ENCODE measurements at places on chromosomes 6 and 20.
A peak's percentile ranks its signal among the peaks of the same experiment; 100 is the strongest.

DNA sequence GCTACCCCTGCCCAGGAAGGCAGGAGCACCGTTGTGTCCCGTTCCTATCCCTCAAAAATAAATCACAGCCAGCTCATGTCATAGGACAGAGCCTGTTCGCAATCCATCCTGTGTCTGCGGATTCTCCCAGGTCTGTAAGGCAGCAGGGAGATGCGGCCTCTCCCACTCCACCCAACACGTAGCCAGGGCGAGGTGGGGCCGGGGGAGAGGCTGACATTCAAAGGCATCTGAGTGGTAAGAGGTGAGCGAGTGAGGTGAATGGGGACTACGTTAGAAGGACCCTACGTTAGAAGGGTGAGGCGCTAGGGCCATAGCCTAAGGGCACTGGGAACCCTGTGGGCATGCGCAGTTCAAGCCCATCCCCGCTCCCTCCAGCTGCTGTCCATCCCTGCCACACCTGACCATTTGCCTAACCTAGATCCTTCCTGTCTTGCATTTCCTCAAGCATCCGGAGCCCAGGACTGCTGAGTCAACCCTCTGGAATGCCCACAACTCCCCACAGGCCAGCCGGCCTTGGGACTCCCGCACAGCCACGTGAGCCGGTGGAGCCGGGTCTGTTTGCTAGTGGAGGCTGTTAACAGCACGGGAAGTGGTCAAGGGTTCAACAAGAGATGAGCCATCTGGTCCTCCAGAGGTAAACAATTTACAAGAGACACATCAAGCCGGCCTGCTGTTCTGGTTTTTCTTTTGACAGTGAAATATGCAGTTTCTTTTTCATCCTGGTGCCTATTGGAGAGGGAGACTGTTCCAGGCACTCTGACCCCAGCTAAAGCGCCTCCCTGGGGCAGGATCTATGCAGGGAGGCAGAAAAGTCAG is 45.9 kb downstream of the RIPOR3 start:
- DNase-seq = no peak

GRCh38 chr6:131982740-131983259 is 31.6 kb upstream of the CCN2 start:
- DNase-seq = no peak

- peak; percentile 63 for DNase-seq
These were observed 39.2 kb upstream of the TLDC2 start for GRCh38 chr20:36836591-36837269.

DNA sequence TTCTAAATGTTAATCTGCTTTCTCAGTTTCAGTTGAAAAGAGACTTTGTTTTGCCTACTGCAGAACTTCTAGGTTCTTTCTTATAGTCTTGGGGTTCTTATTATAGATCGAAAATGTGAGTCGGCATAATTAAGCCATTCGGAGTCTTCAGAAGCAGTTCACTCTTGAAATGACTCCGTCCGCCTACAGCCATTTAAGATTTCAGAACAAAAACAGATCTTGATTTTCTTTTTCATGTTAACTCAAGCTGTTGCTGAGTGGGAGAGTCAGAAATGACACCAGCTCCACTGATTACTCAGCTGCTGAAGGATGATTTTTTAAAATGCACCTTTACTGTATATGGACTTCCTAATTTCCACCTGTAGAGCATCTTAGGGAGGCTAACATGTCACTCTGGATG is 15.9 kb downstream of the PRDM1 start:
- DNase-seq = no peak

DNA sequence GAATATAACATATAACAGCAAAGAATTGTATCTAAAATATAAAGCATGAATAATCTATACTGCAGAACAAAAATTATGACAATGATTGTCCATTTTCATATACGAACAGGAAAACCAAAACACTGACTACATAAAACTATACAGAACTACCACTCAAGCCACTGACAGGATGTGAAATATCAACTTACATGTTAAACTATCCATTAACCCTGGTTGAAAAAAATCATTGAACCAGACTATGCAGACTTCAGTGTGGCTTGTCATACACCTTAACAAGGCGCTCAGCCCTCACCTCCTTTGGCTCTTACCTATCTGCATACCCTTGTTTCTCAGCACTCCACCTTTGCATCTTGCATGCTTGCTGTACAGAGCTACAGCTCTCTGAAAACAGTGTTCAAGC is 34.9 kb downstream of the ASCC3 start:
- DNase-seq = no peak

DNA sequence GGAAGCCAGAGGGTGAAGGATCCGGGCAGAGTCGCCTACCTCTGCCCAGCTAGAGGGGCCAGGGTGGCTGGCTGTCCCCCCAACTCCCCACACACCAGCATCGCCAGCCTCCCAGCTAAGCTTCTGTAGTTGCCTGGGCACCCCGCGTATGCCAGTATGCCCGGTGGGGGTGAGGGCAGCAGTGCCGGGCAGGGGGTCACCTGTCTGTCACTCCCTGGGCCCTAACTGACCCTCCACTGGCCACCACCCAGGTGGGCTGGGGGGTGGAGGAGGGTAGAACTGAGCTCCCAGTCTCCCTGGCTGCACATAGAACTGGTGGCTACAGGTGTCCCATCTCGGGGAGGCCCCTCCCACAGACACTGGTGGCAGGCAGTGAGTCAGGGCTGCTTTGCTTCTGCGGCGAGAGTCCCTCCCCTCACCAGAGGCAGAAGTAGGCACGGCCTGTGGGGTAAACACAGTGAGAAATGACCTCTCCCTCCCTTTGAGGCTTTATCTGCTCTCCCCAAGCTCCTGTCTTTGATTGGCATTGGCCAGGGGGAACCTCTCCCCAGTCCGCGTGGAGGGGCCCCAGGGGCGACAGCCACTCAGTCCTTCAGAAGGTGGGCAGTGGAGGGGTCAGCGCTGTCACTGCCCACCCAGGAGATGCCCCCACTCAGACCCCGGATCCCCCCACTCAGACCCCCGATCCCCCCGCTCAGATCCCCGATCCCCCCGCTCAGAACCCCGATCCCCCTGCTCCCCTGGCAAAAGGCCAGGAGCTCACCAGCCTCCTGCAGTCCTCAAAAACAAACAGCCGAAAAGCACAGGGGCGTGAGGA is 2.5 kb downstream of the NTSR1 start:
- DNase-seq = peak; percentile 58

DNA sequence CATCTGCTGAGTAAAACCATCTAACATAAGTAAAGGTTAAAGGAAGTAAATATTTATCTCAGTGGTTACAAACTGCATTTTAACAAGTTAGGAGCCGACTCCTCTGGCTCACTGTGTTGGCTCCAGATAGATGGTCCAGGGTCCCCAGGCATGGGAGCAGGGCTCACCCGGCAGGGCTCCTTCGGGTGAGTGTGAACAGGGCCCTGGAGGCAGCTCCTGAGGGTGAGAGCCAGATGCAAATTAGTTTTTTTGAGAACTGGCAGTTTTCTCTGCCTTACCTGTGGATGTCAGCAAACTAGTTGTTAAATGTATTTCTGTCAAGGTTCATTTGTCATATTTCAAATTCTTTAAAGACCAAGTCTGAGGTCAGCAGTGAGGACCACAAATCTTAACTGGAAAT is 21.5 kb downstream of the TPBG start:
- no peak for DNase-seq

DNA sequence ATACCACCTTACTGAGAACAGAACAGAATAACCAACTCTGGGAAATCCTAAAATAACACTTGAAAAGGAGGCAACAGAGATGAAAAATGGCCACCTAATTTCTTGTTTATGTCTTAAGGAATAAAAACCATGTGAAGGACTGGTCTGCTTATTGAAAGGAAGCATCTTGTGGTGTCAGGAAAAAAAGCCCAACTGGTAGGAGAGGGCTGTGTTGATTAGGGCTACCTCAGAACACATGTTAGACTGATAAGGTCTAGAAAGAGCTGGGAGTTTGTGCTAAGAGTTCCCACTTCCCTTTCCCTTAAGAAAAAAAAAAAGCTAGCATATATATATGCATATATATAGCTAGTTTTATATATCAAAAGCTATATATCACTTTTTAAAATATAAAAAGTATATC is 425.3 kb upstream of the BTBD3 start:
- DNase-seq = no peak

DNA sequence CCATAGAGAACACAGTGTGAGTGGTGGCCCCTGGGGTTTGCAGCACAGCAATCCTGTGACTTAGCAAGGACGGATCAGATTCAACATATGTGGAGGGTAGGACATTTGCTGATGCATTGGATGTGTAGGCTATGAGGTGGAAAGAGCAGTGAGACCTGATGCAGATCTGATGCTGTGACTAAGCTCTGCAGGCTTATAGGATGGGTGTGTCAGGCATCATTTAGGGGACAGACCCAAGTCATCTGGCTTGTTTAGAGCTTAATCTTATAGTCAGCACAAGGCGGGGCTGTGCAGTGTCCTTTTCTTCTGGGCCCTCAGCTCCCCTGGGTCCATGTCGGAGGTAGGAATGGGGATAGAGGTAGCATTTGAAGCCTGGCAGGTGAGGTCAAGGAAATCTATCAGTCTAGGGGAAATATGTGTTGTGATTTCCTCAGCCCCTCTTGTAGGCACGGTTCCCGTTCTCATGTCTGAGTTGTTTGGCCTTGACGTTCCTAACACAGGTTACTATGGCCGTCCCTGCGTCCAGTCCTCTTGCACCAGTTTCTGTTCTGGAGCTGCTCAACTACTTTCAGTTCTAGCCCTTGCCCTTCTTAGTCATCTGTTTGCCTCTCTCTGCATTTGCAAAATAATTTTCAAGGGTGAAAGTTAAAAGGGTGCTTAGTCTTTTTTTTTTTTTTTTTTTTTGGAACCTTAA is 15.6 kb upstream of the MAPRE1 start:
- DNase-seq = no peak
